ENCODE measurements at places on chromosomes 1 and 21.

DNA sequence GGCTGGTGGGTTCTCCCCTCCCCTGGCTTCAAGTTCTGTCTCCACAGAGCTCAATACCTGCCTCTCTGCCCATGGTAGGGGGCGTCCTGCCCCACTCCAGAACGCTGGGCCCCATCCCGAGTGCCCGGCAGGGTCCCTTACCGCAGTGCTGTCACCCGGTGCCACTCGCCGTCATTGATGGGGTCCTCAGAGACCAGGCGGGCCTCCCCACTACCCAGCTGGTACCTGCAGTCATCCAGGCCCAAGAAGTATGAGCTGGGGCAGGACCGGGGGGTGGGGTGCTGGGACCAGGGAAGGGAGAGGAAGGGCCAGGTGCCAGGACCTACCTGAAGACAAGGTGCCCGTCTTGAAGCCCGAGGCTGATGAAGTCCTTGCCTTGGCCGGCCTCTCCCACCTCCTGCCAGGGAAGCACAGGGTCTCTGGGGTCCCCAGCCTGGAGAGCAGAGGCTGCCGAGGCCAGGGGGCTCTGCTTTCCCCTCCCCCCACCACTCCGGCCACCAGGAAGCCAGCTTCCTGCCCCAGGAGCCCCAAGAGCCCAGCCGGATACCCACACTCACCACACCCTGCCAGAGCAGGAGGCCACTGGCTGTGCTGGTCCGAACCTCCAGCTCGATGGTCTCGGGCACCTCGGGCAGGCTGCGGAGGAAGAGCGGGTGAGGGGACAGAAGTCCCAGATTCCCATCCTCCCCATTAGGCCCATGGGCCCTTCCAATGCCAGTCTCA, 12.1 kb downstream of the LDLRAD2 start:
- no peak for DNase-seq

GRCh38 chr1:199265319-199265718, 626.5 kb downstream of the PTPRC start:
- no peak for DNase-seq

DNA sequence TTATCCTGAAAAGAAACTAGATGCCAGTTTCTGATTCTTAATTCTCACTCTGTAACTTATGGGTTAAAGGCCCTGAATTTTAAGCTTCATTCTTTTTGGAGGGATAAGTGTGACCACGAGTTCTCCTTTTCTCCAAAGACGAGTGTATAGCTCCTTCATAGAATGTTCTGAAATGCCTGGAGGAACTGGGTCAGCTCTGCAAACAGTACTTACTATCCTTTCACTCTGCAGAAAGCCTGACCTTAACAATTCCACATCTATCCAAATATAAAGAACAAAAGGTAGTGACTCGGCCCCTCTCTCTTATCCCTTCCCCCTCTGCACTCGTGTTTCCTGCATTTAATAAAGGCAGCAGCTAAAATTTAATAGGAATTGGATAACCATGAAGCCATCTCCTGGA, 150.5 kb downstream of the LYPLAL1 start:
- DNase-seq, result no peak

GRCh38 chr1:3539707-3540425, 71.4 kb downstream of the MEGF6 start:
- DNase-seq, result no peak

DNA sequence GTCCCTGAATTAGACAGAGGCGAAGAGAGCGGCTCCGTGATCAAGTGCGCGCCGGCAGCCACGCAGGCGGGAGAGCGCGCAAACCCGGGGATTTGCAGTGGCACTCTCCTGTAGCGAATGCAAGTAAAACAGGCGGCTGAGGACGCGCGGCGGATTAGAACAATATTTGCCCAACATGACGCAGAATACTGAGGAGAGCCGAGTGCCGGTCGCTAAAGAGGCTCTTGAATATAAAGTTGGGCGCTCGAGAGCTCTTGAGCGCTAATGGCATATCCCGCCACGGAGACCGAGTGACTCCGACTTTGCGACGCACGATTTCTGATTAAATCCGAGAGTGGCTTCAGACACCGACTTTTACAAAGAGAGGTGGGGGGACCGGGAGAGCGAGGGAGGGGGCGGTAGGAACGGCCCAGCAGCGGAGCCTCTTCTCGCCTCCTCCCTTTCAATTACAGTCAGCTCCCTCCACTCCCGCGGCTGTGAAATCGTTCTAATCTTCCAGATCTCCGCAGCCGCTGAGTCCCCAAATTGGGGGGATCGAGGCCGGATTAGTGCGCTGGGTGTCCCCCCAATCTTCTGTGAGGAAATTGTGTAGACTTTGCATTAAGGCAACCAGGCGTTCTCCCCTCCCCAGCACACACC, 2.3 kb downstream of the PAX7 start:
- peak; percentile 73 for DNase-seq

- DNase-seq, result no peak
Measured at GRCh38 chr1:72230746-72231145, 51.6 kb downstream of the NEGR1 start.

DNA sequence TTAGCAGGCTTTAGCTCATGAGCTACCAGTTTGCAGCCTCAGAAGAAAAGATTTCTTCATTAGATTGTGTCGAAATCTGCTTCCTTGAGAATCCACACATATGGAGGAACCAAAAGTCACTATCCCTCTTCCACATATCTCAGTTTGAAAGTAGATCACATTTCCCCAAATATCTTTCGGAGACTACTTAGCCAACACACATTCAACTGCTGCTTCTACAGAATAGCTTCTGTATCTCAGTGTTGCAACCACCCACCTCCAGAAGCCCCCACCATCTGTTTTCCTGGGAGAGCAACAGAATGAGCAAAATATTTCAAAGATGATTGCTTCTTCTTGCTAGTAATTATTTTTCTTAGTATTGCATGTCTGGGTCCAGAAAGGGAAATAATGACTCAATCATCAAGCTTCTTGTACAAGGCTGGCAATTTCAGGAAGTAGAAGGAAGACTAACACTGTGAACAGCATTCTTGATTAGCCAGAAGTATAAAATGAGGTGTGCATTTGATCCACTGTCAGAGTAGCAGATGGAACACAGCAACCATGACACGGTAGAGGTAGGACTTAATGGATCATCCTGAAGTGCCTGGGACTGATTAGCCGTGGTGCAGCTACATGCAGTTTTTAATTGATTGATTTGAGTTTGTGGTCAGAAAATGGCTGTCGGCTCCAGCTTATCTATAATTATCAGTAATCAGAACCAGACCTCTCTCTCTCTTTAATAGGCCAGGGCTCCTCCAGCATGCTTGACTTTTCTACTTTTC, 24.9 kb downstream of the ZC3H11B start:
- no peak for DNase-seq

DNA sequence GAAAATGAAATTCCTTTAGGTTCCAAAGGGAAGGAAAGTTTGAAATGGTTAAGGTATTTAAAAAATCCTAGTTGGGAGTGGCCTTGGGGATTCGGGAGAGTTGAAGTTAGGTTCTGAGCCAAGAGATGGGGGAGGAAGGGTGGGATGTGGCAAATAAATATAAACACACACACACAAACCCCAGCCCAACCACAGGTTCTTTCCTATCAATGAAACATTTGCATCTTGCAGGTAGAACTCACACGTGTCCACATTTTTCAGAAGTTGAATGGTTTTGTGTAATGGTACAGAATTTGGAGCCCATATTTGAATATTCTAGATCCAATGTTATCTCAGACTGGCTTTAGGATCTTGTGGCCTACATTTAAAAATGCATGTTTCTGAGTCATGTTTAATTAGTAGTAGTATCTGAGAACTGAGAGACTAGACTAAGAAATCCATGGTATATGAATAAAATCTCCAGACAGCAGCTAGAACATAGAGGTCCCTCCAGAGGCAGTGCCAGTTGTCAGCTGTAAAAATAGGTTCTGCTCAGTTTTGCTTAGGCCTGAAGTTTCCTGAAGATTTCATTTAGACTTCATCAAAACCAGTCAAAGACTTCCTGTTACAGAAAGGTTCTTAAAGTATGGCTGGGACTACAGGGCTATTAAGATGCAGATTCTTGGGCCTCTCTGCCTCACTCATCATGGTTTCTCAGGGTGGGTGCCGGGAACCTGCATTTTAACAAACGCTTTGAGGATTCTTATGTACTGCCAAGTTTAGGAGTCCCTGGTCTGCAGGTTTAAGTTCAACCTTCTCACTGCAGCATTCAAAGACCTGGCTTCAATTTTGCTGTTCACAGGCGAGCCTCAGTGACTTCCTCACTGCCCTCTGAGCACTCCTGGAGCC, 21.3 kb downstream of the RUNX1 start:
- no peak for DNase-seq

GRCh38 chr1:31883357-31883942, 54.7 kb downstream of the PTP4A2 start:
- no peak for DNase-seq

GRCh38 chr1:119779869-119780356, 11.2 kb upstream of the HMGCS2 start:
- no peak for DNase-seq

DNA sequence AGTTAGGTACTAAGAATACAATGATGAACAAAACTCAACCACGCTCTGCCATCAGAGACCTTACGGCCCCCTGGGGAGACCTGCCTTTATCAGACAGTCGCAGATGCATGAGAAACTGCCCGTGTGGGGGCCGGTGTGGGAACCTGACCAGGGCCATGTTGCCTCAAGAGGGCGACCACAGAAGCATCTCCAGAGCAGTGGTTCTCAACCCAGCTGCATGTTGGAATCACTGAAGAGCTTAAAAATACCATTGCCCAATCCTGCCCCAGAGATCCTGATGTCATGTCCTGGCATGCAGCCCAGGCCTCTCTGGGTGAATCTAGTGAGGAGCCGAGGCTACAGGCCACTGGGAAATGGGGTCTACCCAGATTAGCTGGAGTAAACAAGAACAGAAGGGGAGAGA, 108.7 kb downstream of the PRDM2 start:
- no peak for DNase-seq

DNA sequence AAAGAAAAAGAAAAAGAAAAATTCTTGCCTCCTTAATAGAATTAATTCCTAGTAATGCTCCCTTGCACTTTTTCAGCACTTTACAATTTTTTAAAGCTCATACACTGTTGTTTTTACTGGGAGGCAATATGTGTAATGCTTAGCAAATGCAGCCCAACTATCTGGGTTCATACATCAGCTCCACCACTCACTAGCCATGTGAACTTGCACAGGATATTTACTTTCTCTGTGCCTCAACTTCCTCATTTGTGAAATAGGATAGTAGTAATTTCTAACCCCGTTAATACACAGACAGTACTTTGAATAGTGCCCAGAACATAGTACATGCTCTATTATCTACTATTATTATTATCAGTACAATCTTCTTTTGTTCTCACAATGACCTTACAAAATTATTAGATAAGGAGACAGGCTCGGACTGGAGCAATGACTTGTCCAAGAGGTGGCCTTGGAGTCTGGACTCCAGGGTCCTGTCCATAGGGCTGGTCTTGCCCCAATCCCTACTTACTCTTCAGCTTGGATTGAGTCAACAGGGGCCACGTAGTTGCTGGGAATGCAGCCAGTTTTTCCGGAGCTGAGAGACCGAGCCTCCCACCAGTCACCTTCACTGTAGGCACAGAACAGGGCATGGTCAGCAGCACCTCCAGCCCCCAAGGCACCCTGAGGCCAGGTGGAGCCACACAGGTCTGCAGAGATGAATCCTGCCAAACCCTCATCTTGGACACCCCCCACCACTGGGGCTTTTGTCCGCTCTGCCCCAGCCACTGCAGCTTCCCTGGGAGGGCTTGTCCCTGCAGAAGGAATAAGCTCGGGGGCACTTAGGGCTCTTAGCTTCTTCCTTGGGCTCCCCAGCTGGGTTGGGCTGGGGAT, 13.7 kb downstream of the FGR start:
- DNase-seq, result no peak

Data from ecto neural progenitor cell (in vitro differentiated cells).